ENCODE measurements at places on chromosomes 11 and 22.

DNA sequence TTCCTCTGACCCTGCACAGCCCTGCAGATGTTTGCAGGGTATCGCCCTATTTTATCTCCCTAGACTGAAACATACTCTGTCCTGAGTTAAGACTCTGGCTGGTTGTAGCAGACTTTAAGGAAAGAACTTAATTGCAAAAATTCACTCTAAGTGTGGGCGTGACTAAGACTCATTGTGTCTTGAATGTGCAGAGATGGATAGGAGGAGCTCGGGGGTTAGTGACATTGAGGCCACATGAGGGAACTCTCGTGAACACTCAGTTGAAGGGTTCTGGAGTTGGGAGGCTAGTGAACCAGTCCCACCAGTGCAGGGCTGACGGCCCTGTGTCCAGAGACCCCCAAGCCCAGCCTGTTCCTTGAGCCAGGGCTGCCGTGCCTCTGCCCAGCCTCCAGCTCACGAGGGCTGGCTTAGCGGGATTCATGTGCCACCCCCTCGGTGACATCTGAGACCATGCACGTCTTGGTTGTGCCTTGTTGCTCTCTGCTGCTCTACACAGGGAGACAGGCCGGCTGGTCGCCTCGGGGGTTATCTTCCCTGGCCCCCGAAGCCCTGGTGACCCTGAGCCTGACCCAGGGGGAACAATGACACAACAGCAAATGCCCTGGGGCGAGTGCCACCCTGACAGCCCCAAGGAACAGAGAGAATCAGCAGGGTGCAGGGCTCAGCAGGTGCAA lies 11.4 kb upstream of the TBX1 start:
- DNase-seq: no peak

- no peak for DNase-seq
Observed at GRCh38 chr11:128653801-128654231, 40.1 kb upstream of the FLI1 start.

DNA sequence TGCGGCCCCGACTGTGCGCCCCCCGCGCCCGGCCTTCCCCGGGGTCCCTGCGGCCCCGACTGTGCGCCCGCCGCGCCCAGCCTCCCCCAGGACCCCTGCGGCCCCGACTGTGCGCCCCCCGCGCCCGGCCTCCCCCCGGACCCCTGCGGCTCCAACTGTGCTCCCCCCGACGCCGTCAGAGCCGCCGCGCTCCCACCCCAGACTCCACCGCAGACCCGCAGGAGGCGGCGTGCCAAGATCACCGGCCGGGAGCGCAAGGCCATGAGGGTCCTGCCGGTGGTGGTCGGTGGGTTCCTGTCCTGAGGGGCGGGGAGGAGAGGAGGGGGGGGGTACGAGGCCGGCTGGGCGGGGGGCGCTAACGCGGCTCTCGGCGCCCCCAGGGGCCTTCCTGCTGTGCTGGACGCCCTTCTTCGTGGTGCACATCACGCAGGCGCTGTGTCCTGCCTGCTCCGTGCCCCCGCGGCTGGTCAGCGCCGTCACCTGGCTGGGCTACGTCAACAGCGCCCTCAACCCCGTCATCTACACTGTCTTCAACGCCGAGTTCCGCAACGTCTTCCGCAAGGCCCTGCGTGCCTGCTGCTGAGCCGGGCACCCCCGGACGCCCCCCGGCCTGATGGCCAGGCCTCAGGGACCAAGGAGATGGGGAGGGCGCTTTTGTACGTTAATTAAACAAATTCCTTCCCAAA lies 3.1 kb downstream of the DRD4 start:
- DNase-seq: no peak

DNA sequence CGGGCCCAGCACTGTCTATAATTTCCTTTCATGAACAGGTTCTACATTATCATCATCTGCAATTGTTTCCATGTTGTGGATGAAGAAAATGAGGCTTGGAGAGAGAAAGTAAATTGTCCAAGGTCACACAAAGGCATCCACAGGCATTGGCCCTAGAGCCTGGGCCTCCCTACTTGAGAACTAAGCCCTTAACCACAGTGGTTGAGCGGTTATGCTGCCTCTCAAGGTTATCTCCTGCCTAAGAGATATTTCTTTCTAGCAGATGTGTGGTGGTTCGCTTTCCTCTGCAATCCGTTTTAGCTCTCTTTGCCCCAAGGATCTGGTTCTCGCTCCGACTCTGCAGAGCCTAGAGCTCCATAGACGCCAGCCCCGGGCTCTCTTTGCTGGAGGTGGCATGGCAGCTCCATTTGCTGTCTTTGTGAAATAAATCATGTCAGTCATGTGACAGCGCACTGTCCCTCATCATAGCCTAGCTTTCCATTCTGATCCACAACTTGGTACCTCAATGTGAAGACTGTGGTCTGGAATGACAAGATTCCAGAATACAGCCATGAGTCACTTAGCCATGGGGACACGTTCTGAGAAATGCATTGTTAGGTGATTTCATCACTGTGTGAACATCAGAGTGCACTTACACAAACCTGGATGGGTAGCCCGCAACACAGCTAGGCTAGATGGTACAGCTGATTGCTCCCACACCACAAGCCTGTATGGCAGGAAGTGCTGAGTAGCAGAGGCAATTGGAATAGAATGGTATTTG lies 27.2 kb downstream of the RPS6KA4 start:
- DNase-seq: peak; percentile 81

DNA sequence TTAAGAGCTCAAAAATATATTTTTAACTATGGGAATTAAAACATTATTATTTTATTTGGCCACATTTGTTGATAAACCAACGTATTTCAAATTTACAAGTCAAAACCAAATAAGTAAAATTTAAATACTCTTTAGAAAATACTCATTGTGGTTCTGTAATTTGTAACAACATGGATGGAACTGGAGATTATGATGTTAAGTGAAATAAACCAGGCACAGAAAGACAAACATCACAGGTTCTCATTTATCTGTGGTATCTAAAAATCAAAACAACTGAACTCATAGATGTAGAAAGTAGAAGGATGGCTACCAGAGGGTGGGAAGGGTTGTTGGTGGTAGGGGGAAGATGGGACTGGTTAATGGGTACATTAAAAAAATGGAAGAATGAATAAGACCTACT lies 50.8 kb downstream of the STK33 start:
- no peak for DNase-seq

GRCh38 chr11:66084821-66085475 lies 14.9 kb downstream of the PACS1 start:
- DNase-seq: no peak

DNA sequence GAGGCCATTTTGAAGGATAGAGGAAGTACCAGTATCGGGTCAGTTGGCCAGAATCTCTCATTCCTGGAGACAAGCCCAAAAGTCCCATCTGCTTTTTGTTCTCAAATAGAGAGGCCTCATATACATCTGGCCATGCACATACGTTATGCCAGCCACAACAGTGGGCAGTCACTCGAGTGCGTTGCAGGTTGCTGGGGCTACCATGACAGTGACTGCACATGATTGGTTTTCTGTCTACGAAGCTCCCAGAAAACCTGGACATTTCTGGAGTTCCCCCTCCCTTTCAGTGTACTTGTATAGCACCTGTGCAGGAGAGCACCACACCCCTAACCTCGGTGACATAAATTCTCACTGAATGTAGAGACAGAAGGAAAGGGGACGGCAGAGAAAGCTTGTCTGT lies 62.1 kb downstream of the C22orf31 start:
- DNase-seq: no peak

DNA sequence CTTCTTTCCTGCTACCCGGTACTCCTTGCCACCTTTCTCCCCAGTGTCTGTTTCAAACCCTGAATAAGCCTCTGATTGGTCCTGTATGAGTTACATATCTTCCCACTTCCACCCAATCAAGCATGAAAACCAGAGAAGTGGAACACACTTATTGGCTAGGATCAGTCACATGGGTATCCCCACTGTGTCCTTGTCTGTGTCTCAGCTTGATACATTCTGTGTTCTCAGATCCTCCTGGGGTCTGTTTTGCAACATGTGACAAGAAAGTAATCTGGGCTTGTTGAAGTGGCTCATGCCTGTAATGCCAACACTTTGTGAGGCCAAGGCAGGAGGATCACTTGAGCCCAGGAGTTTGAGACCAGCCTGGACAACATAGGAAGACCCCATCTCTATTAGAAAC lies 23.9 kb downstream of the MCHR1 start:
- no peak for DNase-seq

DNA sequence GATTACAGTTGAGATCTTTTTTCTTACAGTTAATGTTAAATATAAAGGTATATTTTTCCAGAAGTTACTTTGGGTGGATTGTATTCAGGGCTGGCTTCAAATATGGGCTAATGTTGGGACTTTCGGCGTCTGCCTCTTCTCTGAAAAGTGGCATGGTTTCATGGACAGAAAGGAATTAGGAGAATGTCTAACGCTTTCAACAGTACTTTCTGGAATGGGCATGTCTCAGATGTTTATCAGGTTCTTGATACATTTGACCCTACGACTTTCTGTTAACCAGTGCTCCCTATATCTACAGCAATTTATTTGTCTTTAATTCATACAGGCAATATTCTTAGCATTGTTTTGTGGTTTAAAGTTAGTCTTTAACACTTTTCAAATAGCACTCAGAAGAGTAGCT lies 33.7 kb downstream of the ZC3H12C start:
- no peak for DNase-seq

DNA sequence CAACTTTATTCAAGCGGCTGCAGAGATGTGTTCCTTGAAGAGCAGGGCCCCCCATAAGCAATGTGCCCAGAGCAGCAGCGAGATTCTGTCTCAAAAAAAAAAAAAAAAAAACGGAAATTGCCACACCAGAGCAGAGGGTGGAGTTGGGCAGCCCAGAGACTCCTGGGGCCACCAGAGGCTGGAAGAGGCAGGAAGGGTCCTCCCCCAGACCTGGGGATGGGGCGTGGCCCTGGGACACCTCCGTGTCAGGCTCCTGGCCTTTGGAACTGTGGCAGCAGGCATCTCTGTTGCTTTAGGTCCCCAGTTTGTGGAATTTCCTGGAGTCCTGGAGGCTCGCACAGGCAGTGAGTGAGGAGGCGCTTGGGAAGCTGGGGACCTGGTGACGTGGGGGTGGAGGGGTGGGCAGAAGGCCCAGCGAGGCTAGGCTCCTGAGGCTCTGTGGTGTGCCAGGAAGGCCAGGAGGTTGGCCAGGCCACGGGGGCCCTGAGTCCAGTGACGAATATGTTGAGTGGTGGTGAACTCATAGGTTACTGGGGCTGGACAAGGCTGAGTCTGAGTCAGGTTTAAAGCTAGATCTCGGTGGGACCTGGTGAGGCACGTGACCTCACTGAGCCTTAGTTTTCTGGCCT lies 735.6 kb downstream of the BRD1 start:
- DNase-seq: no peak

GRCh38 chr11:117316197-117316961 lies at the start of gene BACE1:
Gene BACE1 (minus strand): TSS chr11:117316256. CDS start chr11:117315795, 461 bp downstream.
- peak; percentile 73 for DNase-seq

DNA sequence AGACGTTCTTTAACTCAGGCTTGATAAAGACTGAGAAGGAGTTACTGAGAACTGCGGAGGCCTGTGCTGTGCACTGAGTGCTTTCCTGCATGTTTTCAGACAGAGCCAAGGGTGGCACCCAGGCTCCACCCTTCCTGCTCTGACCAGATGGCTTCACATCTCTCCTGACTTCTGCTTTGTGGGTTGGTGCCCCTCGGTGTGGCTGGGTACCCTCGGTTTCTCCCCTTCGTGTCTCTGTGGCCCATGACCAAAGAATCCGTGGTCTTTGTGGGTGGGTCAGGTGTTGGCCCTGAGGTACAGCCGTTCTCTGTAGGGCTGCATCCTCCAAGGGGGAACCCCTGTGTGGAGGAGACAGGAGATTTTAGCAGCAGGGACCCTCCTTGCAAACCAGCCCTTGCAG lies 34.3 kb downstream of the GRIK4 start:
- DNase-seq: no peak

GRCh38 chr11:266676-267439 lies 11.3 kb upstream of the NLRP6 start:
- no peak for DNase-seq

DNA sequence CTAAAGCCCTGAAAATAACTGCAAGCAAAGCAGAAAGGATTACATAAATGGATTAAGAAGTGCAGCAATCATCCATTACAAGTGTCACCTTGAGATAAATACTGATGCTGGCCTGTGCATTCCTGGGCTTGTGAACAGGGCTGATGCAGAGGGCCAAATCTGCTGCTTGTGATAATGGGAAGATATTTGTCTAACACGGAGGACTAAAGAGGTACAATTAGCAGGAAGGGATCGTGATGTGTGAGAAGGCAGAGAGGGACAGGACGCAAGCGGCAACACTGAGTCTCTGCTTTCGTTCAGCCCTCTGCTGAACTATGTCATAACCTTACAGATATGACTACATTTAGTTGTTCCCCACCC lies 107.7 kb upstream of the DDI1 start:
- DNase-seq: no peak

- no peak for DNase-seq
Observed at GRCh38 chr11:79397252-79397651, 43.6 kb downstream of the TENM4 start.

- DNase-seq: no peak
Observed at GRCh38 chr11:95066716-95067038, at the start of gene SRSF8. Gene SRSF8 (plus strand): TSS chr11:95066919. CDS start chr11:95067227, 308 bp downstream.

DNA sequence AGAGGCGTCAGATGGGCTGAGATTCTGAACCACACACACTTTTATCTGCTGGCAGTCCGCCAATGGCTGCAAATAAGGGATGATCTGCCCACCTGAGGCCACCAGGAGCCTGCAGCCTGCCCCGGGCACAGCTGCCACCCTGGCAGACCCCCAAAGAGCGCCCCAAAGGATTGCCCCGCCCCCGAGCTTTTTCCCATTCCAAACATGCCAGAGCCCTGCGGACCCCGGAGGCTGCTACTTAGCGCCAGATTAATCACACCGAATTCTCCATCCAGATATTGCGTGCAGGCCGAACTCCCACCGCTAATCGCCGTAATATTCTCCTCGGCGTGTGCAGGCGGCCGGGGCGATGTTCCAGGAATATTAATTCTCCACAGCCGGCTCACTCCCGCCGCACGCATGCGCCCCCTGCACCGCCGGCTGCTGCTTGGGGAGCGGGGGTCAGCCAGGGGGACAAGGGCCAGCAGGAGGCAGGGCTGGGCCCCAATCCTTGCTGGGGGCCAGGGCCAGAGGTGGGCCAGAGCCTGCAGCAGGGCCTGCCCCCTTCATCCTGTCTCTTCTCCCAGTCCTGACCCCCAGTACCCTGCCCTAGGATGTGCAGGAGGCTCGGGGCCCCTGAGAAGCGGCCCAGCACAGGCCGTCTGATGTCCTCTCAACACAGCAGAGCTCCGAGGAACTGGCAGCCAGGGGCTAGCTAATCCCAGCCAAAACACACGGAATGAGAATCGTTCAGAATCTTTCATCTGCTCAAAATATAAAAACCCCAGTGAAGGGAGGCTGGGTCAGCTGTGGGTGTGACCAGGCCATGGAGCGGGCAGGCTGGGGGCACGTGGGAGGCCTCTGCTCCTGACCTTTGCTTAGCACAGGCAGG lies 19.5 kb upstream of the TCF20 start:
- DNase-seq: no peak

DNA sequence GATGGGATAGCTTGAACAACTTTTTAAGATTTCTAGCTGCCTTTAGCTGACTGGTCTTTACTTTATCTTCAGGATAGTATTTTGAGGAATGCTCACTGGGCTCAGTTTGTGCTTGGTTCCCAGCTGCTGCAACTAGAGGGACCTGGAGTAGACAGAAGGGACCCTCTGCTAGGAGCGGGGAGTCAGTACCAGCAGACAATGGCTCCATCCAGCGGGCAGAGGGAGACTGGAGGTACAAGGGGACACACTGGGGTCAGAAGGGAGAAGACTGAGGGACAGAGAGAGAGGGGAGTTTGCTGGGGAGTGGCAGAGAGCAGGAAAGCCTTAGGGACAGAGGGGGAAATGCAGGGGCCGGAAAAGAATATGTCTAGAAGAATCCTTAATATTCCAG lies 22.0 kb upstream of the ACER3 start:
- DNase-seq: no peak
